ENCODE measurements at places on chromosomes 7 and 10.

- DNase-seq = peak; percentile 91
These were observed 78.2 kb upstream of the STEAP1B start for GRCh38 chr7:22578007-22578733.

- DNase-seq = no peak
These were observed 385.8 kb upstream of the SMIM30 start for GRCh38 chr7:113504142-113504541.

GRCh38 chr10:22651276-22651980 is 63.0 kb downstream of the PIP4K2A start:
- DNase-seq = no peak

DNA sequence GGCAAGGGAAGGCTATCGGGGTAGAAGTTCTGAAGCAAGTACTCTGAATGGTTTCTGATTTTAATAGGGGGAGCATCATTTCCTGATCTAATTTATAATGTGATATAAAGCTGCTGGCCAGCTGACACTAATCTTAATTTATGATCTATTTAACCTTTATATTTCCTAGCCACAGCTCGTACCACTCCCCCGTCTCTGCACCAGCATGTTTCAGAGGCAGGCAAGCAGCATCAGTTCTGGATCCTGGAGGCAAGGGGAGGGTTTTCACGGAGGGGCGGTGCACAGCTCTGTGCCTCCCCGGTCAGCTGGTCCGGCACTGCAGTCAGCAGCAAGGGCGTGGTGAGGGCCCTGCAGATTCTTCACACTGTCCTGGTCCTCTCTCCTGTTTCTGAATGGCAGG is 30.0 kb downstream of the MGMT start:
- DNase-seq = no peak

DNA sequence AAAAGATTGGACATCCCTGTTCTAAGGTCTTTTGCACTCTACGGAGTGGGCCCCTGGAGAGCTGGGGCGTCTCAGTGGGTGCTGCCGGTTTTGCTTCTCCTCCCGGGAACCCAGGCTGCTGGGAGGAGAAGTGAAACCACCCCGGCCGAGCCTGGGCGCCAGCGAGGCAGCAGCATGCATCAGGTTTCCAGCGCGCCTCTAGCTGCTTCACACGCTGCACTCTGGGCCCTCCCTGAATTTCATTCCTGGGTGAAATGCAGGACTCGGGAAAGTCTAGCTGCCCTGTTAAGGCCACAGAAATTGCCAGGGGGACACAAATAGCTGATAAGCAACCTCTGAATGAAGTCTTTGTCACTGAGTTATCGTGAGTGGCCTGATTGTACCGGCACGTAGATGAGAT is 127.4 kb downstream of the TRRAP start:
- no peak for DNase-seq

DNA sequence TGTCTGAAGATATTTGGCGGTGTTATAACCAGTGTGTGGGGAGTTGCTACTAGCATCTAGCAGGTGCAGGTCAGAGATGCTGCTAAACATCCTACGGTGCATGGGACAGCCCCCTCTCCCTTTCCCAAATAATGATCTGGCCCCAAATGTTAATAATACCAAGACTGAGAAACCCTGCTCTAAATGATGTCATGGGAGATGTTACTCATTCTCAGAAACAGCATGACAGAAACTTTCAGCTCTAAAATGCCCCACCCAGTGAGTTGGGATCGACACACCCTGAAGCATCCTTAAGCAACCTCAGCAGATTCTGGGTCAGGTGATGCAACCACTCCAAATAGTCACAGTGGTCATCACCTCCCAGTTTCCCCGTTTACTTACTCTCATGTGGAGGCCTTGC is 108.8 kb upstream of the MPP7 start:
- no peak for DNase-seq

GRCh38 chr7:156842740-156843140 is 50.2 kb downstream of the LMBR1 start:
- no peak for DNase-seq

- DNase-seq = no peak
These were observed 9.7 kb downstream of the MDFIC start for GRCh38 chr7:114931656-114932011.

GRCh38 chr7:43538404-43538771 is 44.5 kb upstream of the STK17A start:
- no peak for DNase-seq

Data from EH (cell line).